ENCODE measurements at places on chromosomes 11 and 22. TPM values are rescaled to one million over a fixed set of nuclear protein-coding genes. Genes with fewer than 3 reads are reported as not detected.

DNA sequence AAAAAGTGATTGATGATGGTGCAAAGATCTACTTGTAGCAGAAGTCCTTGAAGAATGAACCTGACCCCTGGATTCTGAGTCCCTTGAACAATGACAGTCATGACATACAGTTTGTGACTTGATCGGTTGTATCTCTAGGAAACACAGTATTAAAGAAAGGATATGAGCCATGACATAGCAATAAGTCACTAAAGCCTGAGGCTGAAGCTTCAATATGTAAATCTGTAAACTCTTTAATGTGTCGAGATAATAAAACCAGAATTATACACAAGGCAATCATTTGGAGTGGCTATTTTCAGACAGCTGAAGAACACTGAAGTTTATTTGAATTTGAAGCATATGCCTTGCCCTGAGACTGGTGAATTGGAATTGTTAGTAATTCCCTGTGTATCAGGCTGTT lies 911.5 kb upstream of the RAG2 start:
- DNase-seq: no peak

DNA sequence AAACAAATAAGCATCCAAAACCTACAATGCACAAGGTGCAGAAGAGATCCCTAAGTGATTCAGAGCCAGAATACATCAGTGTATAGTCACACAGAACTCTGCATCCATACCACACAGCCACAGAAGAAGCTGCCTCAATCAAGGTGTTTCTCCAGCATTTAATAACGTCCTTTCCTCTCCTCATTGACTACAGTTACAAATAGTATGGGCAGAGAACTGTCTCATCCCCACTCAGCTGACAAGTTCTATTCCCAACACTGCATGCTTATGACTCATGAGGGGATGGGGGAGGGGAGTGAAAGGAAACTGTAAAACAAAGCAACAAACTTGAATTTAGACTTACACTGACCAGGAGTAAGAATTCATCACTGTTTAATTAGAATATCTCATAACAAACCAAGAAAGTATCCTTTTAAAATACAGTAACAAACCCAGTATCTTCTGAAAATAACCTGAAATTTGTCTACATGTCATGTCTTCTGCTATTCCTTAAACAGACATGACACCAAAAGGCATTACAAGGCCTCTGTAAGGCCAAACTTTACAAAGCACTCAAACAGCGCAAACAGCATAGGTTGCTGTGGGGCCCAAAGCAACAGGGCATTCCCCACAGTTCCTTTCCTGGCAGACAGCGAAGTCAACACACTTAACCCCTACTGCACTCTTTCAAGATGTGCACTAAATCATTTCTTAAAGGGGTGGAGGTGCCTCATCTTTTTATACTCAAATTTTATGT lies 29.3 kb downstream of the CELF1 start:
- no peak for DNase-seq

- no peak for DNase-seq
Measured at GRCh38 chr11:118098996-118099837, 12.5 kb upstream of the SMIM35 start.

DNA sequence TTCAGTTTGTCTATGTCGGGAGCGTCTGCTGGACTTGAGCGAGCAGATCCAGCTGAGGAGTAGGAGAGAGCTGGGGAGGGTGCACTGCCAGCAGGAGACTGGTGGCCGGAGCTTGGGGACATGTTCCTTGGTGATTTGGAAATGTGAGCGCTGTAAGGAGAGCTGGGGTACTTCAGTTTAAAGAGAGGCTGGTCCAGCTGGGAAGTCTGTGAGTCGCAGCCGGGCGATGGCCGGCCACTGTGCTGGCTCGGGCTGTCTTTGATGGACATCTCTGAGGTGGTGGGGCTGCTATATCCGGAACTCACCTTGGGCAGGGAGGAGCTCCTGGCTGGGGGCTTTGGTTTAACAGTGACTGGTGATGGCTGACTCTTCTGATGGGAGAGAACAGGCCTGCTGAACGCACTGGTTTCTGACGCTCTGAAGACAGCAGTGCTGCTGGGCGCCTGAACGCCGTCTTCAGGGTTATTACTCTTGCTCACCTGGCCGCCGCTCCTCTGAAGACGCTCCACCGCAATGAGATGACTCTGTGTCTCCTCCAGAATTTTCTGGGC lies 63.6 kb upstream of the PITPNB start:
- DNase-seq: no peak

DNA sequence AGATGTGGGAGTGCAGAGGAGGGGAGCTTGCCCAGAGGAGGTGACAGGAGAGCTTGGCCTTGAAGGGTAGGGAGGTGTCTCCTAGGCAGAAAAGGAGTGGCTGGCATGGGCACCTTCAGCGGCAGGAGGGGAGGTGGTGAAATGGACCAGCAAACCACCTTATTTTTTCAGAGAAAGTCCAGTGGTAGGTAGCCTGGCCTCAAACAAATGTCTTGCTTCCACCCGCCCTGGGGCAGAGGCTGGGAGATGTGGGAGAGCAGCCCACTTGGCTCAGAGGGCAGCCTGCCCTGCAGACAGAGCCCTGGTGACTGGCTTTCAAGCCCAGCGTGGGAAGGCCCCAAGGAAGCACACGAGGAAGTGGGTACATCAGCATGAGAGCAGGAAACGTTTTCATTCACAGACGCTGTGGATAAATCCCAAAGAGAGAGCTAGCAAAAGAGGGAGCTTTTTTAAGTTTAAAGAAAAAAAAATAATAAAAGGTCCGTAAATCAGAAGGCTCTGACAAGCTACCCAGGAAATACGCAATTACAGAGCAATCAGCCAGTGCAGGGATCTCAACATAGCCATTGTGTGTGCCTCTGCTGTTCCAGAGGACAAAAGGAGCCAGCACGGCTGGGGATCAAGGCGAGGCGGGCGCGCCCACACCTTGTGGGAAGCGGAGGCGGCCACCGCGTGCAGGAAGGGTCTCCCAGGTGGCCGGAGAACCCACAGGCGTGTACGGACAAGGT lies 238.7 kb upstream of the PLET1 start:
- no peak for DNase-seq

- DNase-seq: no peak
Measured at GRCh38 chr11:63682066-63683021, 1.0 kb downstream of the RTN3 start.

GRCh38 chr11:126997641-126998040 lies 2.9 kb downstream of the KIRREL3 start:
- DNase-seq: no peak

DNA sequence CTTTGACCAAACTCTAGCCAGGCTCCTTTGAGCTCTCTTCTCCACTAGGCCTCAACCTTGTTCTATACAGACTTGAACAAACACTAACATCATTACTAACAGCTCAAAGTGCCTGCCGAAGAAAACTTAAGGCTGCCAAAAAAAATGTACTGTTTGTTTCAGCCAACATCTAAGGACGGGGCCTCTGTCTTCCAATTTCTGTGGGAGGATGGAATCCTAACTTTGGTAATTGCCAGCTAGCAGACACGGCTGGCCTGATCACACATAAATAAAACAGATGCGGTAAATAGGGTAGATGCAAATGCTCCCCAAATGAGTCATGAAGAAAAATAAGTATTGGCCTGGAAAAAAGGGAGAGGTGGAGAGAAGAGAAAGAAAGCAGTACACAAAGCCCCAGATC lies 394.3 kb downstream of the TMEM135 start:
- DNase-seq: no peak

DNA sequence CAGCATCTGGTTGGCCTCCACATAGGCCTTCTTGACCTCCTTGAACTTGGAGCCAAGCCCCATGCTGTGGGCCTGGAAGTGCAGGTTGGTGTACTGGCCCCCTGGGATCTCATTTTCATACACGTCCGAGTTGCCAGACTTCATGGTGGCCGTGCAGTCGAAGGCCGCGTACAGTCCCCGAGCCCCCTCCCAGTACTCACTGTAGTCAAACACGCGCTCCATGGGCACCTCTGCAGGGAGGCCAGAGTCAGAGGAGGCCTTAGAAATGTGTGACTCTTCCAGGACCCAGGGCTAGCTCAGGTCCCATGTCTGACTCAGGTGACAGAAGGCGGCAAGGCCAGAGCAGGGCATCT lies 6.7 kb upstream of the LRFN4 start:
- no peak for DNase-seq

DNA sequence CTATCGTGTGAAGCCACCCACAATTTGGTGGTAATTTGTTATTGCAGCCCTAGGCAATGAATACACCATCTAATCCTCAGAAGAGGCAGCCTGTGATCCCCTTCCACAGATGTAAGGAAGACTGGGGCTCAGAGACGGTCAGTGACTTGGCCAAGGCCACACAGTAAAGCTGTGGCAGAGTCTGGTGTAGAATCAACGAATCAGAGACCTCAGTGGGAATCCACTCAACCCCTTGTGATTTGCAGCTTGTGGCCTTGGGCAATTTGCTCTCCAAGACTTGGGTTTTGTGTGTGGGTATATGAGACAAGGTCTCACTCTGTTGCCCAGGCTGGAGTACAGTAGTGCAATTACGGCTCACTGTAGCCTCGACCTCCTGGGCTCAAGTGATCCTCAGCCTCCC lies 1.9 kb downstream of the LGALS2 start:
- DNase-seq: no peak

GRCh38 chr22:37184816-37185541 lies 3.1 kb downstream of the C1QTNF6 start:
- DNase-seq: no peak

DNA sequence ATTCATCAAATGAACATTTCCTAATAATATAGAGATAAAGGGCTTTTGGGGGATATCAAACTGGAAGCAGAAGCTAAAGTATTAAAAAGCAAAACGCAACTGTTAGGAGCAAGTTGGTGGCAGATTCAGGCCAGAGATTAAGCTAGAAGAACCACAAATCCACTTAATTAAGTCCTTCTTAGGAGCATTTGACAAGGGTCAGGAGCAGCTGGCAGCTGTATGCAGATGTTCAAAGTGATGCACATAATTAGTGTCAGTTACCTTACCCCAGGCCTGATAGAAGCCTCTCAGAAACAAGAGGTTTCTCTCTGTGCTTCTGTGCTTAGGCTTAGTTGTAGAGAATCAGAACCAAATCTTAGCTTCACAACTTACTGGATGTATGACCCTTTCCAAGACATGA lies 546.5 kb upstream of the ANO5 start:
- no peak for DNase-seq

- DNase-seq: no peak
Measured at GRCh38 chr11:128519338-128519737, 68.0 kb downstream of the ETS1 start.

- DNase-seq: peak; percentile 70
Measured at GRCh38 chr11:86374586-86374985, at the start of gene CCDC81. Gene CCDC81 (plus strand): TSS chr11:86374887. CDS start chr11:86375164, 277 bp downstream.

- DNase-seq: no peak
Measured at GRCh38 chr11:74182635-74183034, 11.5 kb downstream of the PPME1 start.

GRCh38 chr11:117826832-117827231 lies 2.3 kb upstream of the FXYD2 start:
- no peak for DNase-seq

- no peak for DNase-seq
Measured at GRCh38 chr11:129733384-129733783, 82.3 kb upstream of the TMEM45B start.

Gene MPZL2
- 32.7 TPM for total RNA-seq

Gene OR10A2
- not detected for total RNA-seq

Gene MYRF
- total RNA-seq: 29.6 TPM

Gene GNAZ
- total RNA-seq: 8.7 TPM

Gene XKR3
- total RNA-seq: not detected

Gene KCNJ11
- total RNA-seq: 18.6 TPM
